ENCODE measurements at places on chromosomes 3 and 15.

- no peak for DNase-seq
Measured at GRCh38 chr3:126108676-126109050, 24.7 kb upstream of the SLC41A3 start.

GRCh38 chr15:85972805-85973540, 106.7 kb upstream of the AGBL1 start:
- no peak for DNase-seq

DNA sequence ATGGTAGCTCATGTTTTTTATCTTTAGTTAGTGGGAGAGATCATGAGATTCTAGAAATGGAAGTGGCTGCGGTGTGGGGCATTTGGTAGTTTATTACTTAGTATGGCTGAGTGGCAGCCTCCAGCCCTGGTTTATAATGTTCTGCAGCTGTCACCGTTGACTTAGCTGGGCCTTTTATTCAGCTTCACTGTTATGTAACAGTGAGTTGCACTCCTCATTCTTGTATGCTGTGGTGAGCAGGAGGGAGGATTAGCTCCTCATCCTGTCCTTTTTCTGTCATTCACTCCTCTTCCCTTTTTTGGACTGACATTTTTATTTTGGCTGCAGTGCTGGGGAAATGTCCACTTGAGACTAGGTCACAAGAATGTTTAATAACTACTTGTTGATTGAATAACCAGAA, 29.5 kb downstream of the RAD54L2 start:
- DNase-seq, result no peak

- no peak for DNase-seq
Measured at GRCh38 chr3:102125197-102125993, 276.1 kb downstream of the NFKBIZ start.

DNA sequence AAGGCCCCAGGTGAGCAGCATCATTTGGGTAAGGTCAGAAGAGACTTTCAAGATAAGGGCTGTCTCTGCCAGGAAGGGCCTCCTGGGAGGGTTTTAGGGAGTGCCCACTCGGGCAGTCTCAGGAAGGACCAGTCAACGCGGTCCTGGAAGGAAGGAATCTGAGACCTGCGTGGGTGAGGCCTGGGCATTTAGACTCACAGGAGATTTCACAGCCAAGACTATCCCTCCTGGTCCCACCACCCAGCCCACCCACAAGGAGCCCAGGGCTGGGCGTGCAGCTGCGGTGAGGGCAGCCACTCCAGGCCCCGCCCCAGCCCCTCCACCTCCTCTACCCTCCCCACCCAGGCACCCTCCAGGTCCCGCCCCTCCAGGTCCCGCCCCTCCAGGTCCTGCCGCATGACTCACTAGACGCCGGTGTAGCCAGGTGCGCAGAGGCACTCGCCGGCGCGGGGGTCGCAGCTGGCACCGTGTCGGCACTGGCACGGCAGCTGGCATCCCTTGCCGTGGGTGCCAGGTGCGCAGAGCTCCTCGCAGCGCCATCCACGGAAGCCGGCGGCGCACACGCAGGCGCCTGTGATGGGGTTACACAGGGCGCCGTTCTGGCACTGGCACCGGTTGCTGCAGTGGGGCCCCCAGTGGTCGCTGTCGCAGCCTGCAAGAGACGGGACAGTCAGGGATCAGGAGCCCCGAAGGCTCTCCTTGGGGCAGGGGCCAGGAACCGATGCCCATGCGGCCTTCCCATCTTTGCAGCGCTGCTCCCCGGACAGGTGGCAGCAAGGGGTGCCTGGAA, 112.7 kb downstream of the RAB11A start:
- no peak for DNase-seq

GRCh38 chr3:9102240-9102981, 139.1 kb upstream of the RAD18 start:
- DNase-seq, result no peak

DNA sequence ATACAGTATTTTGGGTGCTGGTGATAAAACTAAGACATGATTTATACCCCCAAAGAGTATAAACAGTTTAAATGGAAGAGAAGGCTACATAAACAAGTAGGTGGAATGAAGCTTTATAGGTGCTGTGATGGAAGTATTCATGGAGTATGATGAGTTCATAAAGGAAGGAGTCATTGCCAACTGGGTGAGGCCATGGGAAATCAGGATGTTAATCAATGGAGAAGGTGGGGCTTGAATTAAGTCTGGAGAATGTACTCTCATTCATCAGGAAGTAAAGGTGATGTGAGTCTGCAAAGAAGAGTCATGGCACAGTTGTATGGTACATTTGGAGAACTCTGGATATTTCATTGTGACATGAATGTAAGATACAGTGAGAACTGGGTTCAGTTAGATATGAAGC, 147.5 kb upstream of the MME start:
- no peak for DNase-seq

DNA sequence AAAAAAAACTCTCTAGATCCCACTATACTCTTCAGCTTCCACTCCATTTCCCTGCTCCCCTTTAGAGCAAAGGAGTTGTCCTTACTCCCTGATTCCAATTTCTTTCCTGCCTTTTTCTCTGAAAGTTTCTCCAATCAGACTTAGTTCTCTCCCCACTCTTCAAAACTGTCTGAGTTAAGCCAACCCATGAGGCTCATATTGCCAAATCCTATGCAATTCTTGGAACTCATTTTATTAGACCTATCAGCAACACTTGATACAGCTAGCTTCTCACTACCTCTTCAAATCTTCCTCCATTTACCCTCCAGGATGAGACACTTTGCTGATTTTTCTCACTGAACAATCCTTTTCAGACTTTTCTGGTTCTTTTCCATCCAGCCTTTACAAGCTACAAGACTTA, 233.1 kb downstream of the THRB start:
- DNase-seq, result no peak

DNA sequence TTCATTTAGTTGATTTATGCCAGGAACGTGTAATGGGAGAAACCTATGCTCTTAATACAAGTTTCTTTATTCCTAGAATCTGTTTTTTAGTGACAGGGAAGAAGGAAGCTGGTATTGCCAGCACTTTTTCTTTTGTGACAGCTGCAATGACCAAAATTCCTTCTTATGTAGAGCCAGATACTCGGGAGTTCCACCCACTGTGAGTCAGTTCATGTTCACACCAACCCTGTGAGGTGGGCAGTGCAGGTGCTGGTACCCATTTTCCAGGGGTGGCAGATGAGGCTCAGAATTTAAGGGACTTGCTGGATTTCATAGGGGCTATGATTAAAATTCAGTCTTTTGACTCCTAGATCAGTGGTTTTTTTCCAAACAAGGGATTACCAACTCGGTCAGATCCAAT, 34.7 kb downstream of the OXNAD1 start:
- DNase-seq, result no peak

Data from GM04504 (cell line).